Mesenteric fat pad (tissue), 1 donor: ENCODE measurements at places on chromosomes 2 and 18. TPM values are rescaled to one million over a fixed set of nuclear protein-coding genes. Genes with fewer than 3 reads are reported as not detected.

GRCh38 chr2:232838406-232838874 lies 31.6 kb upstream of the SNORC start:
- DNase-seq, result no peak

Gene FLACC1
- 2.8 TPM for total RNA-seq

DNA sequence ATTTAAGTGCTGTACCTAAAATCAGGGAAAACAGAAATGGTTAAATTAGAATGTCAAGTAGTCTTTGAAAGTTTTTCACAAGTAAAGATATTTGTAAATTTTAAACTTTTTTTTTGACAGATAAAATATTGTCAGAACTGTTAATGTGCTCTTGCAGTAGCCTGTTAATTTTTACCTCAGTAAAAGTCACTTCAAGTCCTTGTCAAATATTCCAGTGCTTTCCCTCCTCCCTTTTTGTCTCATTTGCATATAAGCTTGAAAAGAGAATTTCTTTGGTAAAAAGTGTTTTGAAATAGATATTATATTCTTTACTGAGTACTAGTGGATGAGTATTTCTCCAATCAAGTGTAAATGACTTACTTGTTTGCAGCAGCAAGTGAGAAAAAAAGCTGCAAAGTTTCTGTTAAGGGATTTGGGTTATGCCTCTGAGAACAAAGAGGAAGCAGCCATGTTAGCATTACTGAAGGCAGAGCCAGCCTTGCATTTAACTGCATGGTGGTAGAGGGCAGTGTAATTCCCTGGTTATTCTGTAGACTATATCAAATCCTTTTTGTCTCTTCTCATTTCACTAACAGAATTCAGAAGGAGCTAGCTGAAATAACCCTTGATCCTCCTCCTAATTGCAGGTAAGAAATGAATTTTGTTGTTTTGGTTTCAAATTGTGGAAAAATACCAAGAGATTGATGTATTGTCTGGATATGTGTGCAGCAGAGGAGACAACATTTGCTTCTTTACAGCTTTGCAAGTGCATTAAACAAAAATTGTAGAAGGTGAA lies 3.2 kb downstream of the UBE2E3 start:
- DNase-seq, result no peak

DNA sequence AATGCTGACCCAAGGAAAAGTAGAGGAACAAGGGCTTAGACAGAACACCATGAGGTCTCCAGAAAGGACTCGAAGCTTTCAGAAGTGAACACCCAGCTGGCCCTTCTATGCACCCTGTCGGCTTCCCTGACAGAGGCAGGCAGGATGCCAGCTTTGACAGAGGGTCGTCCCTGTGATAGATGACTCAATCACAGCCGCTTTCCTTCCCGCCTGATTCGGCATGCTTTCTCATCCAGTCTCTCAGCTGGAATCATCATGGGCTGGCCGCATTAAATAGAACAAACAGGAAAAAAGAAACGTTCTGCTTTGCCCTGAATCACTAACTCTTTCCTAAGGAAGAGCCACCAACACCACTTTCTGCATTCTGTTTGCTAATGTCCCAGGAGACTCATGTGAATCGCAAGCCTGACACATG lies 140.3 kb upstream of the RAB12 start:
- no peak for DNase-seq

Gene CAPN14
- total RNA-seq, result 0.10 TPM

Gene NTSR2
- not detected for total RNA-seq

- no peak for DNase-seq
Measured at GRCh38 chr2:32496662-32497061, 131.2 kb upstream of the TTC27 start.

Gene ARHGEF4
- total RNA-seq, result 9.4 TPM

Gene TMEM37
- total RNA-seq, result 56.4 TPM

DNA sequence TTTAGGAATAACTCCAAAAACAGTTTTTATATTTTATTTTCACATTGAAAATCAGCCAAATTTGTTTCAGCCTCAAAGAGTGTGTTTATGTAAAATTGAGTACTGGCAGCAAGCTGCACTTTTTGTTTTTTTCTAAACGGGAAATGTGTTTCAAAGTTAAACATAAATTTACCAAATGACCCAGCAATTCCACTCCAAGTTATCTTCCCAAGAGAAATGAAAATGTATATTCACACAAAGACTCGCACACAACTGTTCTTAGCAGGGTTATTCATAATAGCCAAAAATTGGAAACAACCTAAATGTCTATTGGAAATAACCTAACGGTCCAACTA lies 9.3 kb downstream of the ALPK2 start:
- DNase-seq, result no peak

GRCh38 chr18:10965119-10965518 lies 184.2 kb downstream of the PIEZO2 start:
- no peak for DNase-seq

GRCh38 chr18:4130734-4131719 lies 324.1 kb downstream of the DLGAP1 start:
- no peak for DNase-seq

Gene TUBA3E
- total RNA-seq, result not detected
